ENCODE measurements at places on chromosomes 4 and X.

DNA sequence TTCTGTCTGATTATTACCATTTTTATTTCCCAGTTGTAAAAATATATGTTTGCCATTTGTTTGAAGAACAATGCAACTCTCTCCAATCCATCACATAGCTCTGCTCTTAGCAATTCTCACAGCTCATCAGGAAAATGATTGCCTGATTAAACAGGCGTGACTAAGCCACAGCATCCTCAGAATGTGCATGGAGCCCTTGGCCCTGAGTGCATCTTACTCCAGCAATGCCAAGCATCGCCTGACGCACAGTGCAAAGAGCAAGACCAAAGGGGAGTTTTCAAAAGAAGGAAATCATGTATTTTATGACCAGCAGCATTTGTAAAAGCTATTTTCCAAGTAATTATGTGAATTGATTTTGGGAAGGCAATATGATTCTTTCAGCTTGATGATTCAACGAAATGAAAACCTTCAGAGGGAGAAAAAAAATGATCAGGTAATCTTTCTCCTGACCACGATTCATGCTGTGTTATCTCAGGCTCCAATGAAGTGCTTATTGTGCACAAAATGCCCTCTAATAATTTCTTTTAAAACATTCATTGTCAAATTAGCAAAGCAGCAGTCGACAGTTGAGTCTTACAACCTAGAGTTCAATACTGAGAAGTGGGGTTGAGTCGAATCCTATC is 138.0 kb upstream of the FAM9B start:
- DNase-seq = no peak

DNA sequence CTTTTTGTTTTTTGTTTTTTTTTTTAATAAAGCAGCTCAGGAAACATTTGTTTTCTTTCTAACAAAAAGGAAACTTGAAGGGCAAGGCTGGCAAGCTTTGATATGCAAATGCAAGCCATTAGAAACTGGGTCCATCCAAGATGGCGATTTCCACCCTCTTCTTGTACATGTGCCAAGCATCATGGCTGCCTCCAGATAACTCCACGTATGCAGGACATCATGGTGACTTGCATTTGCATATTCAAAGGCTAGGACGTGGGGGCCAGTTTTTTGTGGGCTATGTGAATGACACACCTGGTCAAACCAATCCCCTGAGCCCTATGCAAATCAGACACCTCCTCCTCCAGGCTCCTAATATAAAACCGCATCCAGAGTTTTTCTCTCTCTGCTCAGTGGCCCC is 692.6 kb downstream of the FAM133A start:
- DNase-seq = no peak

GRCh38 chr4:53956053-53956452 is 108.4 kb downstream of the CHIC2 start:
- no peak for DNase-seq

DNA sequence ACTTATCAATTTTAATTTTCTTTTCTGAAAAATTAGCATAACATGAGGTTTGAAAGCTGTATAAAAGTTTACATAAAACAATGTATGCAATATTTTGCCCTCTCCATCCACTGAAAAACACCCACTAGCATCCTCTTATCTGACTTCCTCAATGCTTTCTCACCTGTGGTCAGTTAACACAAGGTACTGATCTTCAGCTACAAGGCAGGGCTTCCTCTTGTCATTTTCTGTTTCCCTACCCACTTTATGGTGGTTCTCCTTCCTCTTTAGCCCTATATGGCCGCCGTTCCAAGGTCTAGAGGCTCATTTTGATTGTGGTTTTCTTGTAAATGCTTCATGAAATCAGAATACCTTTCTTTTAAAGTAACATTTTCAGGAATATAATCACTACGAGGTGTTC is 618.6 kb upstream of the CPEB2 start:
- DNase-seq = no peak

DNA sequence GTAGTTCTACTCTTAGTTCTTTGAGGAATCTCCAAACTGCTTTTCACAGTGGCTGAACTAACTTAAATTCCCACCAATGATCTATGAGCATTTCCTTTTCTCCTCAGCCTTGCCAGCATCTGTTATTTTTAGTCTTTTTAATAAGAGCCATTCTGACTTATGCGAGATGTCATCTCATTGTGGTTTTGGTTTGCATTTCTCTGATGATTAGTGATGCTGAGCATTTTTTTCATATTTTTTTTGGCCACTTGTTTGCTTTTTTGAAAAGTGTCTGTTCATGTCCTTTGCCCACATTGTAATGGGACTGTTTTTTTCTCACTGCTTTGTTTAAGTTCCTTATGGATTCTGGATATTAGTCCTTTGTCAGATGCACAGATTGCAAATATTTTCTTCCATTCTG is 21.5 kb upstream of the PHKA1 start:
- no peak for DNase-seq

DNA sequence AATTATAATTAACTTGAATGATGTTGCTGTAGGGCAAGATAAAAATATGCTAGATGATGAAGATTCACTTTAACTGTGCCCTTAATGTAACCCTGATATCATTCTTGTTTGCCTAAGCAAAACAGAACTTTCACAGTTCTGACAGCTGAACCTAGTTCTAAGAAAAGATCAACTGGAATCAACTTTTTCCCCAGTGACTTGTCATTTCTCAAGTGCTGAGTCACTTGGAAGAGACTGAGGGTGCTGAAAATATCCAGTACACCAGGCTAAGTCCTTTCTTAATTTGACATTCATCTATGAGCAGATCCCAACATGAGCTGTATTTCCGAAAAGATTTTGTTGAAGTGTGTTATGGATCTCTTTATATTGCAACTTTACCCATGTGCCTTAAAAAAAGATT is 140.4 kb downstream of the MID1IP1 start:
- DNase-seq = no peak

DNA sequence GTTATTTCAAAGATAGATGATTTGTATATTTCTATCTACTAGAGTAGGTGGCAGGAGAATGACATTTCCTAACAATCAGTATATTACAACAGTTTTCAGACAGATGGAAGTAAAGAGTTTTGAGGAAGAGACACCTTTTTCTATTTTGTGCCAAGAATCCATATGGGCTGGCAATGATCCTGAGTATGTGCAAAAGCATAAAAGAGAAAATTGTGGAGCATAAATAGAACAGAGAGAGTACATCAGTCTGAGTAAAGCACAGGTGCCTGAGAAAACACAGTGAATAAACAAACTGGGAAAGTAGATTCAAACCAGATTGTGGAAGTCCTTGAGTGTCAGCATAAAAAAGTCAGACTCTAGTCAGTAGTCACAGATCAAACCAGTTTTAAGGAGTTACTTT is 96.8 kb upstream of the WDR44 start:
- DNase-seq = no peak

DNA sequence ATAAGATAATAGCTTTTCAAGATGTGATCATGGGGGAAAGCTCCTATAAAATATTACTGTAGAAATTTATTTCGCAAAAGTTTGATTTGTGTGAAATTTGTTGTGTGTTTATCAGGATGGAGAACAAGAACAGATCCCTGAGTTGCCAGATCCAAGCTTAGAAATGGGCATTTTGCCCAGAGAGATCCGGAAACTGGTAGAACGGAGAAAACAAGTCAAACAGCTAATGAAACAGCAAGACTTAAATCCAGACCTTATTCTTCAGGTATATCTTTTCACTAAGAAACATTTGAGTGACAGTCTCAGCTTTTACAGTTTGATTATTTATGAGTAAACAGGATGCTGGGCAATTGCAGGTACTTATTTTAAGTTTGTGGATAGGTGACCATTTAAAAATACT is 54.5 kb downstream of the POLA1 start:
- DNase-seq = no peak

- DNase-seq = no peak
Observed at GRCh38 chr4:140158365-140159030, 4.5 kb upstream of the MAML3 start.

DNA sequence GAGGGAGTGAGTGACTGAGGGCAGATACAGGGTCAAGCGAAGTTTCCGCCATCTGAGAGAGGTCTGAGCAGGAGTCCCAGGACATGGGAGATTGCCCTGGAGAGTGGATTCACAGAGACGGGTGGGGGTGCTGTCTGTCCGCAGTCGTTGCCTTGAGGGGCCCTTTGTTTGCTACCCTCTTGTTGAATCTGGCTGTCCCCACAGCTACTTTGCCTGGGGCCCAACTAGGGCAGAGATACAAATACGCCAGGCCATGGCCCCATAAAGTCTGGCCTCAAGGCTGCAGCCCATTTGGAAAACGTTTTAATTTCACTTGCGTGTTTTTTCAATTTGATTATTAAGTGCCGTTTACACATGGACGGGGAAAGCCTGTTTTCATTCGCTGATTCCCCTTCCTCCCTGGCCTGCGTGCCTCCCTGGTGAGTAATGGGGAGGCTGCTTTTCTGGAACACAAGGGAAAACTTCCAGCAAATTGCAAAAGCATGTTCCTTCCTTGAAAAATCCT is 134.4 kb downstream of the SMIM20 start:
- no peak for DNase-seq

- DNase-seq = no peak
Observed at GRCh38 chr4:30916337-30917274, 196.4 kb downstream of the PCDH7 start.

DNA sequence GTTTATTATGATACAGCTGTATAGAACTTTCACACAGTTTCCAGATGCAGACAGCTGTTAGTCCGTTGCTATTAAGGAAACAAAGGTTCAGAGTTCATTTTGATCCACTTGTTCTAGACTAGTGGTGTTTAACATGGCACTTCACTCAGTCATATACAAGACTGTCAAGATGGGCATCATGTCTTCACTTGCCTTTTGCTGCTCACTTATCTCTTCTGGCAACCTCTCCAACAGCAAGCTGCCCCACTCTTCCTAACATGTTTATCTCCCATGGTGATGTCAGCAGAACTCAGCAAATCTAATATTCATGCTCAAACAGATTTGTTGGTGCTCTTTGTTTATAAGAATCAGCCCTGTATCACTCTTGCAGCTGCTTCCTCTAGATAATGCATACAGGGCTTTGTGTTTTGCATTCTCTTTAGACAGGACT is 236.2 kb upstream of the HAND2 start:
- DNase-seq = no peak

- DNase-seq = no peak
Observed at GRCh38 chr4:53185869-53186585, 179.8 kb downstream of the SCFD2 start.

GRCh38 chr4:10974371-10974770 is 289.8 kb upstream of the CLNK start:
- no peak for DNase-seq

GRCh38 chr4:78689261-78689660 is 86.9 kb upstream of the BMP2K start:
- no peak for DNase-seq

GRCh38 chr4:3465698-3466671 is 2.9 kb downstream of the DOK7 start:
- DNase-seq = no peak

GRCh38 chrX:20412871-20413486 is 146.3 kb upstream of the RPS6KA3 start:
- DNase-seq = peak; percentile 12

GRCh38 chr4:168643111-168643795 is 146.4 kb downstream of the PALLD start:
- DNase-seq = no peak

- no peak for DNase-seq
Observed at GRCh38 chrX:39096599-39096998, 295.3 kb downstream of the MID1IP1 start.

DNA sequence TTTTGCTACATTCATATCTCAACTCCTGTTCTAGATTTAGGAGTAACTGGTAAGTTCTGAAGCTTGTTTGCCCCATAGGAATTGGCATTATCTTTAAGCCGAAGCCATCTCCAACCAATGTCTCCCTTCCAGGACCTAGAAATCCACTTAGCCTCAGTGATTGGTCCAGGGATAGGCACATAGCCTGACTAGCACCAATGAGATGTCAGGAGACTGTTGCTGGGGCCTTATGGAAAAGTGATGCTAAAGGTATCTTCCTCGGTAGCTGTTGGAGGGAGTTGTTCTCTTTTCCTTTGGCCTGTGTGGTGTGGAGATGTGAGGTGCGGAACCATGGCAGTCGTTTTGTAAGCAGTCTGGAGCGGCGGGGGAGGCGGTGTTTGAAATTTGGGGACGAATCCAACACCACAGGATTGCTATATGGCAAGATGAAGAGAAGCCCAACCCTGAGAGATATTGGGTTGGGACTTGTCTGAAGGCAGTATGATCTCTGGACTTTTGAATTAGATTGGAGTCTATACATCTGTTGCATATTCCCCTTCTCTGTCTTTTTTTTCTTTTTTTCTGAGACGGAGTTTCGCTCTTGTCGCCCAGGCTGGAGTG is 109.8 kb upstream of the ATP6AP2 start:
- DNase-seq = no peak

DNA sequence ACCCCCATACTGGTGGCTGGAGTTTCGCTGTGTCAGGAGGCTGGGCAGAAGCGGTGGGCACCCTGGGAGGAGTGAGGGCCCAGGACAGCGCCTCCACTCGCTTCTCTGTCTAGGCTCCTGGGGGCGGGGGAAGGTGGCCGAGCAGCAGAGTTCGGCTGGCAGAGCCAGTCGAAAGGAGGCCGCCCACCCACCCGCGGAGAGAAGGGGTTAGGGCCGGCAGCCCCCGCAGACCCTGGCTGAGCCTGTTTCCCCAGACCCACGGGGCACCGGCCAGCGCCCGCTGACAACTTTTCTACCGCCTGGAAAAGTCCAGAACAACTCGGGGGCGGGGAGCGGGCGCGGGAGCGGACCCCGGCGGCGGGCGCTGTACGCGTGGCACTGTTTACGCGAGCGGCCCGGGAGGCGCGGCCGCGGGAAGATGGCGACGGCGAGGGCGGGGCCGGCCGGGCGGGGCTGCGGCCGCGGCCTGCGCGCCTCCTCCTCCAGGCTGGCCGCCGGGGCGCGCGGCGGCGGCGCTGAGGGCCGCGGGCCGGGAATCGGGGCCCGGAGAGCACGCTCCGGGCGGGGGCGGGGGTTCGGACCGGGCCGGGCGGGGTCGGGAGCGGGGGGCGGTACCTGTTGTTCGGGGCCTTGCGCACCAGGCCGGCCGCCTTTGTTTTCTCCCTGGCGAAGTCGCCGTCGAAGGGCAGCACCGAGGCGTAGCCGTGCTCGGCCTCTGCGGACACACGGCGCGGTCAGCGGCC is 628 bp downstream of the MXD4 start:
- DNase-seq = peak; percentile 31

DNA sequence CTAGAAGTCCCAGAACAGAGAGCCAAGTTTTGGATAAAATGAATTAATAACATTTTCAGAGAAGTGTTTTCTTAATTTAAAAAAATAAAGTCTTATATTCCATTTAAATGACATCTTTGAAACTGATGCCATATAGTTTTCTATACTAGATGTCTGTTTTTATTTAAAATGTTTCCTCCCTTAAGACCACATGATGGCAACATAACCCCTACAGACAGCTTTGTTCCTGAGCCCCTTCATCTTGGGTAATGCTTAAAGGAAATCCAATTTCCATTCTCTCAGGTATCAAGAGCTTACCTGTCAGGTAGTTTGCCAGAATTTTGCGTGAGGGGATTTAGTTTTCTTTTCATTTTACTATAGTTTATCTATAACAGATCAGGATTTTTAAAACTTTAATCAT is 181.4 kb upstream of the UGT8 start:
- DNase-seq = no peak

GRCh38 chrX:133435544-133436124 is 20.3 kb upstream of the GPC4 start:
- no peak for DNase-seq

GRCh38 chr4:53067125-53067802 is 205.1 kb downstream of the RASL11B start:
- DNase-seq = no peak

Data from stimulated activated CD8-positive, alpha-beta memory T cell treated with anti-CD3 and anti-CD28 coated beads, Interleukin-2, amount 100 ng/mL, for 1 hour (primary cell).